Brain pericyte (primary cell): ENCODE measurements at places on chromosomes 11 and 22.

- no peak for DNase-seq
Observed at GRCh38 chr22:39434243-39434653, 22.6 kb upstream of the MGAT3 start.

- DNase-seq: no peak
Observed at GRCh38 chr22:19143967-19144400, 467 bp downstream of the ESS2 start.

GRCh38 chr11:36452961-36453360, 57.1 kb downstream of the TRAF6 start:
- no peak for DNase-seq

DNA sequence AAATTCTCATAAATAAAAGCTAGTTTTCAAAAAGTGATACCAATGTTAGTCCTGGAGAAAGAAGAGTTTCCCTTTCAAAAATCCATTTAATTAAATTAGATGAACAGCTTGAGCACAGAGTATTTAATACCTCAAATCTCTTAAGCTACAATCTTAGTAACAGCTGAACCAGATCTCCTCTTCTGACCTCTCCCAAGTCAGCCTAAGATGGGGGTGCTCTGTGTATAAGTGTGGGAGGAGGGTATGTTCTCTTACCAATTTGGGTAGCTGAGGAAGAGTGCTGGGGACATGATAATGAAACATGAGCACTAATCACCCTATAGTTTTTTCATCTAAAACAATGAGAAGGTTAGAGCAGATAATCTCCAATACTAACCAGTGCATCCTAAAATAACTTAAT, 9.6 kb downstream of the TPH1 start:
- DNase-seq: no peak

DNA sequence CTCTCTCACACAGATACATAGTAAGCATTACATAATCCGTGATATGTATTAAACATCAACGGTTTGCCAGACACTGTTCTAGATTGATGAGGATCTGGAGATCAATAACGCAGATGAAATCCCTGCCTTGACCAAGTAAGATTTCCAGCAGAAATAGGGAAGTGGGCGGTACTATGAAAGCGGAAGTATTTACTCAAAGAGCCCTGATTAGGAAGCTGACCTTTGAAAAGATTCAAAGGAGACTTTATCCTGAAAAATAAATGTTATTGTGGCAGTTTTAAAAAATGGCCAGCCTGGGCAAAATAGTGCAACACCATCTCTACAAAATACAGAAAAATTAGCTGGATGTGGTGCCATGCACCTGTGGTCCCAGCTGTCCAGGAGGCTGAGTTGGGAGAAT, 26.8 kb downstream of the GAB2 start:
- DNase-seq: no peak

DNA sequence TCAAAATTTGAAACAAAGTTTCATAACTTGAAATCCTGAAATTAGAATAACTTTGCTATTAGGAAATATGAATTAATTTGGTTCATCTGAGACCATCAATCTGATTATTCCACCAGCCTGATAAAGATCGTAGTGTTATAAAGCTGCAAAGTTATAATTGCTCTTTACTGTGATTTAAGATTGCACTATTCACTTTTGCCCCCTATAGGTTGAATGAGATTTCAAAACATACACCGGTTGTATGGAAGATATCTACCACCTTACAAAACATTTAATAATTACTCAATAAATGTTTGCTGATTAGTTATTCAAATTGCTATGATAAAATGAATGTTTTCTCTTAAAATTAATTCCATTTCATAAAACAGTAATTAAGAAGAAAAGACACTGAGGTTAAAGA, 26.1 kb downstream of the APIP start:
- no peak for DNase-seq

- no peak for DNase-seq
Observed at GRCh38 chr11:121551463-121551862, 98.7 kb upstream of the SORL1-AS1 start.

DNA sequence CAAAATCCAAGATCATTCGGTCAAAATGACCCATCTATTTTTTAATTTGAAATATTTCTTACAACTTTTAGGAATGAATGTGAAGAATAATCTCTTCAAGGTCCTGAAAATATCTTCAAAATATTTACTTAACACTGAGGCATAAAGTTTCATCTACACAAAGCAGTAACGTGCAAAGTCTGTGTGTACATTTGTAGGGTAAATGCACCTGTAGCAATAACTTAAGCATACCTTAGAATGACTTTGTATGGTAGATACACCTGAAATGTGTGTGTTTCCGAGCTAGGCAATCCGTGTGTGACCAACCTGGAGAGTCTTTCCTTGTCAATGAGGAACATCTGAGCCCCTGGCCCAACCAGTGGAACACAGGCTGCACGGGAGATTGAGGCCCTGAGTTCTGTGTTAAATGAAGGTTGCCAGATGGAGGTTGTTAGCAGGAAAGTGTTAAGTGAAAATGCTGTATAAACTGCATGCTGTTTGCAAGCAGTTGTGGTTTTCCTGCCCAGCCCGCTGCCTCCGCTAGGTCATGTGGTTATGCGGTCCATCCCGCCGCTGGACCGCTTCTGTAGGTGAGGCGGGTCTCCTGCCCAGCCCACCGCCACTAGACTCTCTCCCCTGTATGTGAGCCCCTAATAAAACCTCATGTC, 7.6 kb upstream of the CTR9 start:
- no peak for DNase-seq

DNA sequence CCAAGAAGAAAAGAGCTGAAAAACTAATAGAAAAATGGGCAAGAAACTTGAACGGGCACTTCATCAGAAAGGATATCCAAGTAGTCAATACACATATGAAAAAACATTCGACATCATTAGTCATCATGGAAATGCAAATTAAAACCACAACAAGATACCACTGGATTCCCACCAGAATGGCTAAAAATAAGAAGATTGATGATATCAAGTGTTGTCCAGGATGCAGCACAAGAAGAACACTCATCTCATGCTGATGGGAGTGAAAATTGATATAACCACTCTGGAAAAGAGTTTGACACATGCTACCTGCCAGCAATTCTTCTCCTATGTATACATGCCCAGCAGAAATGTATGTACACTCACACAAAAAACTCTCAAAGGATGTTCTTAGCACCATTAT, 26.9 kb upstream of the SCUBE2 start:
- DNase-seq: no peak

DNA sequence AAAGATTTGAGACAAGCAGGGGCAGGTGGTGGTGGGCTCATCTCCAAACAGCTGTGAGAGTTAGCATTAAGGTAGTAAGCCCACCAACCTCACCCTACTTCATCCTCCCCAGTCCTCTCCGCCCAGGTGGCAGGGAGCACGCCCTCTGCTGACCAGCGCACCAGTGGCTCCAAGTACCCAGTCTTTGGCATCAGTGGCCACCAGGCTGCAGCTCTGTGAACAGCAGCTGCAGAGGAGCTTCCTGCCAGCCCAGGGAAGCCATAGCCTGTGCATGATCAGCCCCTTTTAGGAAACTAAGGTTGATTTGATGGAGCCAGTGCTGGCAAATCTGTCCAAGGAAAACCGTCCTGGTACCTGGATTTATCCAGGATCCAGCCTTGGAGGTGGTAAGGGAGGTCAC, 21.7 kb downstream of the CAVIN3 start:
- DNase-seq: no peak

DNA sequence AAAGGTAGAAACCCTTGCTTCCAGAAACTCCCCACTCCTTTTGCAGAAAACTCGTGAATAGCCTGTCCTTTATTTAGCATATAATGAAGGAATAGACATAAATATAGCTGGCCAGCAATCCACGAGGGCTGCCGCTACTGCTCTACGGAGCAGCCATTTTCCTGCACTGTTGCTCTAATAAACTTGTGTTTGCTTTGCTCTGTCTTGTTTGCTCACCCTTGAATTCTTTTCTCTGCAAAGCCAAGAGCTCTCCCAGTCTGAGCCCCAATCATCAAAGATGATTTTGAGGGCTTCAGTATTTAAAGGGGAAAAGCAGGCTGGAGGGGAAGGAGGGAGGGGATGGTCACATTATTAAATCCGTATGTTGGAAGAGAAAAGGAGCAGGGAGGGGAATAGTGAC, 16.6 kb upstream of the CHKA start:
- DNase-seq: no peak

DNA sequence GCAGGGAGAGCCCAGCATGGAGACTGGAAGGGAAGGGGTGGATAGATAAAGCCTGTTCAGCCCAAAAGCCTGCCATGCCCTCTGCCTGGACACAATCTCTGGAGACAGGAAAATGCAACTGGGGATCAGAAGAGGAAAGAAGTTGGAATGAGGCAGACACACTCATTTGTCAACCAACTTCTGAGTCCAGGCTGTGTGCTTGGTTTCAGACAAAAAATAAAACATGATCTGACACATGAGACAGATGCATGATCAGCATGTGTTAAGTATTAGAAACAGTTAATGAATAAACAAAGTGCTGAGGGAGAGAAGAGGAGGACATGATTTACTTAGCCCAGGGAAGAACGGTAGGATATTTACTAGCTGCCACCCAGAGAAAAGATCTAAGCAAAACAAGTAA, 839 bp downstream of the LRRN4CL start:
- DNase-seq: no peak

GRCh38 chr22:50326956-50327710, at the start of gene DENND6B:
Gene DENND6B, minus strand, starts transcription at chr22:50327012. Its CDS starts 24 bp downstream, at chr22:50326988.
- no peak for DNase-seq

GRCh38 chr22:41603873-41604332, 14.3 kb upstream of the PMM1 start:
- DNase-seq: no peak

- DNase-seq: no peak
Observed at GRCh38 chr11:110148775-110149744, 55.9 kb downstream of the ZC3H12C start.

DNA sequence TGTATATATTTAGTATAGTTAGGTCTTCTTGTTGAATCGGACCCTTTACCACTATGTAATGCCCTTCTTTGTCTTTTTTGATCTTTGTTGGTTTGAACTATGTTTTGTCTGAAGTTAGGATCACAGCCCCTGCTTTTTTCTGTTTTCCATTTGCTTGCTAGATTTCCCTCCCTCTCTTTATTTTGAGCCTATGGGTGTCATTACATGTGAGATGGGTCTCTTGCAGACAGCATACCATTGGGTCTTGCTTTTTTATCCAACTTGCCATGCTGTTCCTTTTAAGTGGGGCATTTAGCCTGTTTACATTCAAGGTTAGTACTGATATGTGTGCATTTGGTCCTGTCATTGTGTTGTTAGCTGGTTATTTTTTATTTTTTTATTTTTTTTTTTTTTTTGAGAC, 224.6 kb downstream of the INSC start:
- no peak for DNase-seq
